ENCODE measurements at places on chromosomes 7 and 10. TPM values are rescaled to one million over a fixed set of nuclear protein-coding genes. Genes with fewer than 3 reads are reported as not detected.

OR2A42 gene
- 1.3 TPM for total RNA-seq

NAT16 gene
- total RNA-seq = not detected

CYP2C19 gene
- not detected for total RNA-seq

ERVW-1 gene
- not detected for total RNA-seq

GIMAP4 gene
- 75.3 TPM for total RNA-seq

NME8 gene
- 1.2 TPM for total RNA-seq

DNA sequence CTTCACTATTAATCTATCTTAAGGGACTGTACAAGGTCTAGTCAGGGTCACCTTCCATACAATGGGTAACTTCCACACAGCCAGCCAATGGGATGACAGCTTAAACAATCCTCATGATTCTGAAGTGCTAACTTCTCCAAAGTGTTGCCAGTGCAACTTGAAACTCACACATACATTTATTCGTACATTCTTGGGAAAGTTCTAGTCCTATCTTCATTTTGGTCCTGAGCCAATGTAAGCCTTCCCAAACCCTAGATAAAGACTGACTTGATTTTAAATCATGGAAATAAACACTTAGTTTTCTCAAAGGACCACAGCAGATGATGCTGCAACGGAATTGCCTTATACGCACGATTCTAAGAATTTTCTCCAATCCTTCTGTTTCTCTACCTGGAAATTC is 117.5 kb upstream of the COL1A2 start:
- DNase-seq = no peak

GRCh38 chr10:18620856-18621255 is 30.5 kb downstream of the NSUN6 start:
- DNase-seq = no peak

DNA sequence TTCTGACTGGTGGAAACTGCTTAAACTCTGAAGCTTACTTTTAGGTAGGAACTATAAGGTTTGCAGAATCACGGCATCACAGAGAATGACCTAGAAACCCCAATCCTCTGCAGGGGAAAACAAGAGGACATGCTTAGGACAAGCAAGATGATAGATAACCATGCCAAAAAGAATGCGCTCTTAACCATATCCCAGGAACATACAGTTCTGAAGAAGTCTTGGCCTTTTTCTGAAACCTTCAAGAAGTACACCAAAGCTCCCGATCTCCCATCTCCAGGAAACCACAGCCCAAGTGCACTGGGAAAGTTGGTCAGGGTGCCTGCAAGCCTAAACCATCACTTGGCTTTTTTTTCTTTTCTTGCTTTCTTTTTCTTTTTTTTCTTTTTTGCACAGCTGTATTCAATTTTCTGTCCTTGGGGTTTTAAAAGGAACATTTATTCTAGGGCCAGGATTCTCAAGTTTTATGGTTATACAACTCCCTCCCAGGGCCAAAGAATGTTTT is 12.2 kb upstream of the SVIL start:
- no peak for DNase-seq

- DNase-seq = no peak
Observed at GRCh38 chr10:120691625-120692024, 159.5 kb upstream of the WDR11 start.

DNA sequence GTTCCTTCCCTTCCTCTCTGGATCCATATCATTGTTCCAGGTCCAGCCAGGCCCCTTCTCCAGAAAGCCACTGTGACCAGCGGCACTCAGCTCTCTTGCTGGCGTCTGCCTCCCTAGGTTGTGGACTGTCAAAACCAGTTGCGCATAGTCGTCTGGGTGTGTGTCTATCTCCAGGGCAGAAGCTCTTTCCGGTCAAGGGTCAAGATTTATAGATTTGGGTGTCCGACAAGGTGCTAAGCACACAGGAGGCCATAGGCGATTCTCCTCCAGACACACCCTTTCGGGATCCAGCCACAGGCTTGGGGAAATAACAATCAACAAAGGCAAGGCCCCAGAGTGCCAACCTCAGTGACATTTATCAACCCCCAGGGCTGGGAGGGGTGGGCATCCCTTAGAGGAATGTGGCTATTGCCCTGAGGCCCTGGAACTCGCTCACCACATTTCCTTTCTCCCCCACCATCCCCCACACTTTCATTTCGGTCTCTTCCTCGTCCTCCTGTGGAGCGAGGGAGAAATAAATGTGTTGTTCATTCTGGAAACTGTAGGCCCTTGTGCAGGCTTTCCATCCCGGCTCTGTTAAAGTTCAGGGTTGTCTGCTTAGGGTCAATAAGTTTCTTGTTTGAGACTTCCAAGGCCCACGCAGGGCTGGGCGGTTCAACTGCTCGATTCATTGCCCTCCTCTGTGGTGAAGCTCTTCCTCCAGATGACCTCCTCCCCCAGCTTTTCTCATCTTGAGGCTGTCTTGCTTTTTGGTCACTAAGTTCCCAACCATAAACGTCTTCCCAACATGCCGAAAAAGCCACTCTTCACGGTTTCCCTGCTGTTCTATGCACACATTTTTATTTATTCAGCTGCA is 57.9 kb downstream of the AFAP1L2 start:
- no peak for DNase-seq

- no peak for DNase-seq
Observed at GRCh38 chr7:431658-432111, 88.0 kb downstream of the PDGFA start.

GRCh38 chr10:119191881-119192280 is 13.3 kb upstream of the PRDX3 start:
- DNase-seq = no peak

GRCh38 chr7:12093365-12093764 is 117.7 kb upstream of the TMEM106B start:
- DNase-seq = no peak

- DNase-seq = no peak
Observed at GRCh38 chr7:24536682-24537081, 36.6 kb upstream of the PALS2 start.

DNA sequence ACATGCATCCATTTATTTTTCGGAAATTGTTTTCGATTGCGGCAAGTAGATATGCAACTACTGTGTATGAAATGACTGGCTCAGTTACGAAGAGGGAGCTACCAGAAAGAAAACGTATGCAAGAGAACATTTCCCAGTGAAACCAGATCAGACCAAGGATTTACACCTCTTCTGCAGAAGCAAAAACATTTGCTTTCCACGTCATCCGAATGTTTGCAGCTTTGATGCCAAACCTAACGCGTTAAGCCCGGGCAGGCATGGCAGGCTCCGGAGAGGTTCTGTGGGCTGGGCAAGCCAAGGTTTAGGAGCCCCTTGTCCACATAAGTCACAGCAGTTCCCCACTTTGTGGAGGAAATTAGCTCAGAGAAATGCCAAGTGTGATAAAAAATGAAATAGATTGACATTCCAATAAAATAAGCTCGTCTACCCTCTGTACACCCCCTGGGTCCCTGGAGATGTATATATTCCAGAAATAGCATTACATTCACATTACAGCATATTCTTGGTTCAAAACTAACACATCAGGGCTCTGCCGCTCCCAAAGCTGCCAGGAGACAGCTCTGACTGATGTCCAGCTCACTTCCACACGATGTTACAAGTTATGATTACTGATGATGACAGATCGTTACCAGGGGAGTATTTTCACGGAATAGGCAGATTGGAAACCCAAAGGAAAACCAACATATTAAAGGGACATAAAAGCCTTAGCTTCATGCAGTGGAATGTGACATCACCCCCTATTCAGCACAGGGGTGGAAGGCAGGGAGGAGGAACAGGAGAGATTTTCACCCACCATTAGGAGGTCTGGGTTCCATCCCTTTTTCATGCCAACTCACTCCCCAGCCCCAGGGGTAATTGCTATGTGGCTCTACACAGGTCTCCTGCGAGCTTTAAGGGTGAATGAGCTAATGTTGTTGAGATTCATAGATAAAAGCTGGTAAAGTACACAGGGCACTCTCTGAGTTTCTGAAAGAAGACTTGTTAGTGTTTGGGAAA is 81.5 kb downstream of the LYZL1 start:
- DNase-seq = no peak

DNA sequence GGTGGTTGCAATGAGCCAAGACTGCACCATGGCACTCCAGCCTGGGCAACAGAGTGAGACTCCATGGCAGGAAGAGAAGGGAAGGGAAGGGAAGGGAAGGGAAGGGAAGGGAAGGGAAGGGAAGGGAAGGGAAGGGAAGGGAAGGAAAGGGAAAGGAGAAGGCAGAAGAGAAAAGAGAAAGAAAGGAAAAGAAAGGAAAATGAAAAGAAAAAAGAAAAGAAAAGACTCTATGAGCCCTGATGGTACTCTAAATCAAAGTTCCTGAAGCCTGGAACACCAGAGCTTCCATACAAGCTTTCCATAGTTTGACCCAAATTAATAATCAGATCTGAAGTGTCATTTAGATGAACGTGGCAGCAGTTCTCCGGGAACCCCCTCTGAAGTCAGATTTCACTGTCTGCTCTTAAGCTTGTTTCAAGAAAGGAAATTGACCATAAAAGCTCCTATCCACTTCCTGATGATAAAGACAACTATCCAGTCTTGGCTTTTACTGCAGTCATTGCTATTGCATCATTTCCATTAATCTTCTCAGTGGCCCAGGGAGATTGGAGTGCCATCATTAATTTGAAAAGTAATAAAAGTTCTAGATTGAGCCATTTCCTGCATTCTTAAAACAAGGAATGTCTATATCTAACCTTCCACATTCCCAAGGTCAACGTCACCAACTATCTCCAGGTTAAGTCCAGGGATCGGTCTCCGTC is 44.2 kb upstream of the FRMD4A start:
- DNase-seq = no peak

DNA sequence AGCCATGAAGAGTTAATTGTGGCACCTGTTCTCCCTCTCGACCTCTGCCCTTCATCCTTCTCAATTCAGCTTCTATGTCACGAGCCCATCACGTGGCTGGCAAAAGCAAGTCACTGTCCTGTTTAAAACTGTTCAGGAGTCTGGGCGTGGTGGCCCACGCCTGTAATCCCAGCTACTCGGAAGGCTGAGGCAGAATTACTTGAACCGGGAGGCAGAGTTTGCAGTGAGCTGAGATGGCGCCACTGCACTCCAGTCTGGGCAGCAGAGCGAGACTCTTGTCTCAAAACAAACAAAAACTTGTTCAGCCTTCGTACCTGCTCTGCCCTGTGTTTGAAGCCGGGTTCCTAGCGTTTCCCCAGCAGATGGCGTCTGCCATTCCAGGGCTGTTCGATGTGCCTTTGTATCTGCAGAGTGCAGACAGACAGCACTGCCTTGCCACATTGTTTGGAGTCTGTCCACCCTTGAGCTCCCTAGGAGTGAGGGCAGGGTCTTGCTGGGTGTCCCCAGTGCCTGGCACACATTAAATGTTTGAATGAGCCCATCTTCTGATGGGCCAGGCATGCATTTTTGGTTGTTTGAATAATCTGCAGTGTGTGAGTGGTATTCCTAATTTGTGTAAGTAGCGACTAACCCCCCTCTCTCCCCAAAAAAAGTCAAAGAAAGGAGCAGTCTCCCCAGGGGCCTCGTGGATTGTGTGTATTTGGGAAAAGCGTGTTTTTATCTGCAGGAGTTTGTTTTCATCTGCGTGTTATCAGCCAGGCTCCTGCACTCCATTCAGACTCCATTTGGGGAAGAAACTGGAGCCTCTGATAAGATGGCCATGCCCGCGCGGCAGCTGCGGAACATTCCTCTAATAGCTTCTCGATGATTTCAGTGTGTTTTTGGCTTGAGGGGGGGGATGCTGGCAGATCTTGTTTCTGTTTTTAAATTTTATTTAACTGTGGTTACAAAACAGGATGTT is 61.2 kb downstream of the DNAJB6 start:
- DNase-seq = no peak

DNA sequence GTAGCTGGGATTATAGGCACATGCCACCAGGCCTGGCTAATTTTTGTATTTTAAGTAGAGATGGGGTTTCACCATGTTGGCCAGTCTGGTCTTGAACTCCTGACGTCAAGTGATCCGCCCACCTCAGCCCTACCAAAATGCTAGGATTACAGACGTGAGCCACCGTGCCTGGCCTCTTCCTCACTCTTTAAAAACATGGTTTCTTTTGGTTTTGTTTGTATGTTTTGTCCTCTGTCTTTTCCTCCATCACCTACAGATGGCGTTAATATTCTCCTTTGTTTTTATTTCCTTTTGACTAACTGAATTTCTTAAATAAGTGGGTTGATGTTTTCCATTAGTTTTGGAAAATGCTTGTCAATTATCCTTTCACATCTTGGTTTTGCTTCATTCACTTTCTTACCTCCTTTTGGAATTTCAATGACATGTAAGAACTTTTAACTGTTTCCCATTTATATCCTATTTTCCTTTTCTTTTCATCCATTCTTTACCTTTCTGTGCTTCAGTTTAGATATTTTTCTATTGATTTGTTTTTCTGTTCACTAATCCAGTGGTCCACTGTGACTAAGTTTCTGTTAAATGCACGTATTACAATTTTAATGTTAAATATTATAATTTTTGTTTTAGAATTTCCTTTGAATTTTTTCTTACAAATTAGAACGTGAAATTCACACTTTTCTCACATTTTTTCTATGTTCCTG is 104.1 kb downstream of the ZNF467 start:
- DNase-seq = no peak

- no peak for DNase-seq
Observed at GRCh38 chr7:137001041-137001440, 132.6 kb downstream of the CHRM2 start.

DNA sequence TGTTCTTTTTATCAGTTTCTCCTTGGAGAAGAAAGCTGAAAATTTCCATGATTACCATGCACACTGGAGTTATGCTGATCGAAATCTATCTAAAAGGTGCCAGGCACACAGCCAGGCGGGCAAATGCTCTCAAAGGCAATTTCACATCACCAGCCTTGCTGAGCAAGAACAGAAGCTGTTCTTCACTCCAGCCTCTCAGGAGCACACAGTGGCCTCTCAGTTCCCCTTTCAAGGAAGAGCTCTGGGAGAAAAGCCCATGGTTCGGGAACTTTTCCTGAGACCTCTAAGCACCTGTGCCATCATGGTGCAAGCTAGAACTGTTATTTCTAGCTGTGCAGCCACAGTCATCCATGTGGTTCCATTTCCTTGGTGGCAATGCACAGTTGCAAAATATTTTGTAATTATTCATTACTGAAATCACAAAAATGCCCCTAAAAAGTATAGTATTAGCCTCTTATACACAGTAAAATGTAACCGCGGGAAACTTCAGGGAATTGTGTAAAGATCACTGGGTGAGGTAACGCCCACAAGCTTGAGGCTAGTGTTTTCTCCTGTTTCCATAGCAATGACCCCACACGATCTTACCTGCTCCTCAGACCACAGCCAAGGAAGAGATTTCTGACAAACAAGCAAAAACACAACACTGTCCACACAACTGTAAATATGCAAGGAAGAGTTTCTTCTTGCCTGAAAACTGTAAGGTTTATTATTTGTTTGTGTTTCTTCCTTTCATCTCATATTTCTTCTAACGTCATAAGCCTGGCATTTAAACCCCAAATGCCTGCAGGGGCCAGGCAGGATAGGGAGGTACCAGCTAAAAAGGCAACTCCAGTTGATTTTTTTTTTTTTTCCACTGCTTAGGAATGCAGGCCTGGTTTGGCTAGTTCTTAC is 121.2 kb downstream of the FAM107B start:
- no peak for DNase-seq

- no peak for DNase-seq
Observed at GRCh38 chr10:128877936-128878335, 589.1 kb upstream of the MGMT start.

- DNase-seq = no peak
Observed at GRCh38 chr7:79540592-79540991, 87.1 kb upstream of the MAGI2 start.

- no peak for DNase-seq
Observed at GRCh38 chr10:113515161-113515560, 37.7 kb upstream of the HABP2 start.

Measured in aorta (tissue), 5 donors.